Astrocyte (in vitro differentiated cells and primary cell): ENCODE measurements at places on chromosomes 2 and 18.
A peak's percentile ranks its signal among the peaks of the same experiment; 100 is the strongest.

DNA sequence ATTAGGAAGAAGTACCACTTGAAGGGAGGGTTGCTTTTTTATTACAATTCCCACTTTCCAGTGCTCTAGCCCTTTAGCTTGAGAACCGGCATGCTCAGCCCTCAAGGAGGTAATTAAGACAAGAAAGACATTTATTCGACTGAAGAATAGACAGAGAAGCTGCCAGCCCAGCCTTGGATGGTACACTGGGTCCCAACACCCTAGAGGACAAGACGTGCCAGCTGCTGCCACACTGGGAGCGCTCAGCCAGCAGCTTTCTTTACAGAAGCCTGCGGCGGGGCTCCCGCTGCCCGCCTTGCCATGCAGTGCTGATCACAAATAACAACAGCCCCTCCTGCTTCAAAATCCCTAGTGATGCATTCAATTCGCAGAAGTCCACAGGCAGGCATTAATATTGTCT lies 746.3 kb upstream of the RAB6C start:
- DNase-seq, result no peak

- DNase-seq, result no peak
These were observed 9.0 kb downstream of the UGP2 start for GRCh38 chr2:63850649-63851048.

DNA sequence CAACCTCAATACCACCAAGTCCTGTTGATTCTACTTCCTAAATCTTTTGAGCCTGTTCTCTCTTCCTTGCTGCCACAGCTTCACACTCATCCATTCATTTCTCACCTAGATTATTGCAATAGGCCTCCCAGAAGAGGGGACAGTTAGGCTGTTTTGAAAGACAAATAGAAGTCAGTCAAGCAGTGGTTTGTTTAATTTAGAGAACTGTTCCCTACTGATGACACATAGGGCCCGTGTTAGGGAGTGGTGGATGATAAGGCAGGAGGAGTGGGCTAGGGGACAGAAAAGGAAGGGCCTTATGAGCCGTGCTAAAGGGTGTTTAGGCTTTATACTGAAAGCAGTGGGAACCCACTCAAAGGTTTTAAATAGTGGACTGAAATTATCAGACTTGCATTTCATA lies 59.6 kb upstream of the ZFP36L2 start:
- no peak for DNase-seq

DNA sequence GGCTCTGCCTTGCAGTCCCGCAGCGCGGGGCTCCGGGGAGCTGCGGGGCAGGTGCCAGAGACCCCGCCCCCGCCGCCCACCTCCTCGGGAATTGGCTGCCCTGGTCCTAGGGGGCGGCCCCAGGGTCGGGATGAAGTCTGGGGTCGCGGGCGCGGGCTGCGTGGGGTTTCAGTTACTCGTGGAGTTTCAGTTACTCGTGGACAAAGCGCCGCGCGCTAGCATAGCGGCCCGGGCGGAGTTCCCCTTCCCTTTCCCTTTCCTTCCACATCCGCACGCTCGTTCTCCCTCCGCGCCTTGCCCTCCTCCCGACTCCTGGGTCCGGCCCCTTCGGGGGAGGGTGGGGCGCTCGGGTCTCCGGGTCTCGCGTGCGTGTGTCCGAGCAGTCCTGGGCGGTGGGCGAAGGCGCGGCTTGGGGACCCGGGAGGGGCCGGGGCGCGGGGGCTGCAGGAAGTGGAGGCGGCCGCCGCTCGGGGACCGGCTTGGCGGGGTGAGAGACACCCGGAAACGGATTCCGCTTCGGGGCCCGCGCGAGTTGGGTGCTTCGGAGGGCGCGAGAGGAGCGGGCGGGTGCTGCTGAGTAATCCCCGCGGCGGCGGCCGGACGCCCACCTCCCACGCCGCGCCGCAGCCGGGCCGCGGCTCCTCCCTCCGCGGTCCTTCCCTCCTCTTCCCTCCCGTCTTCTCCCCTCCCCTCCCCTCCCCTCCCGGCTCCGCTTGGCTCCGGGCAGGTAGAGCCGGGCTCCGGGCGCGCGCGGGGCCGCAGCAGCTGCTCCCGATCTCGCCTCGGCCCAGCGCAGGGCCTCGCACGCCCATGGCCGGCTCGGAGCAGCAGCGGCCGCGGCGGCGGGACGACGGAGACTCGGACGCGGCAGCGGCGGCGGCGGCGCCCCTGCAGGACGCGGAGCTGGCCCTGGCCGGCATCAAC lies at the start of gene TTC39C:
TSS of gene TTC39C (plus strand) at position 693 of the 924 bp plus-strand sequence. CDS start at position 811, 118 bp downstream.
- peak; percentile 69 for DNase-seq

- DNase-seq, result no peak
These were observed 59.0 kb downstream of the RASGRP3 start for GRCh38 chr2:33535421-33535820.

DNA sequence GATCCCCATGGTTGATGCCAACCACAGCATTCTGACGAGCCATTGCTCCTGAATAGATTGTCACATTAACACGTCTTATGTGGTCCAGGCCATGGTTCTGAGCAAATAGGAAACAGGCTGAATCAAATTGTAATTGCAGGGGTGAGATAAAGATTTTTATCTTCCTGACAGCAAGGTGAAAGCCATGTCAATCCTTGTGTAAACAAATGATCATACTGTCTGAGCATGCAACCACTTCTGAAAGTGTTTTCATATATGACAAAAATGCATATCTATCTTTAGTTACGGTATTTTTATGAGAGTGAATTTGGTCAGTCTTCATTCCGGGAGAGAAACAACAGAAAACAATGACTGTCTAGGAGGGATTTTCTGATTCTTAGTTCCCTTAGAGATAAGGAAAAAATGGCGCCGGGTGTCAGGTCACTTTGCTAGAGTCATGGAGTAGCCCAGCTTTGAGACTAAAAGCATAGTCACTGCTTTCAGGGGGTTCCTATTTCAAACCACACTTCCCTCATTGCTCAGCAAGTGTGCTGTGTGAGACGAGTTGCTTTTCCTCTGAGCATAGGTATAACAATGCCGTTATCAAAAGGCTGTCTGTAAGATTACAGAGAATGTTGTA lies 958.9 kb downstream of the DCDC2C start:
- DNase-seq, result no peak

DNA sequence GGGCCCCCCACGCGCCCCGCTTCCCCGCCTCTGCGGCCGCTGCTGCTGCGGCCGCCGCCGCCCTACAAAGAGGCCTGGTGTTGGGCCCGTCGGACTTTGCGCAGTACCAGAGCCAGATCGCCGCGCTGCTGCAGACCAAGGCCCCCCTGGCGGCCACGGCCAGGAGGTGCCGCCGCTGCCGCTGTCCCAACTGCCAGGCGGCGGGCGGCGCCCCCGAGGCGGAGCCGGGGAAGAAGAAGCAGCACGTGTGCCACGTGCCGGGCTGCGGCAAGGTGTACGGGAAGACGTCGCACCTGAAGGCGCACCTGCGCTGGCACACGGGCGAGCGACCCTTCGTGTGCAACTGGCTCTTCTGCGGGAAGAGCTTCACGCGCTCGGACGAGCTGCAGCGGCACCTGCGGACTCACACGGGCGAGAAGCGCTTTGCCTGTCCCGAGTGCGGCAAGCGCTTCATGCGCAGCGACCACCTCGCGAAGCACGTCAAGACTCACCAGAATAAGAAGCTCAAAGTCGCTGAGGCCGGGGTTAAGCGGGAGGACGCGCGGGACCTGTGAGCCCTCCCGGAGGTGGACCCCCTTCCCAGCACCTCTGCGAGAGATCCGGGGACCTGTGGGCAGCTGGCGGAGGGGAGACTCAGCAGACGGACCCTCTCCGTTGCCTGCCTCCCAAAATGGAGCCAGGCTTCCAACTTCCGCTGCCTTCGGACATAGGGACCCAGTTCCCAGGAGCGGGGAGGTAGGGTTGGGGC lies 1.9 kb downstream of the SP5 start:
- no peak for DNase-seq

DNA sequence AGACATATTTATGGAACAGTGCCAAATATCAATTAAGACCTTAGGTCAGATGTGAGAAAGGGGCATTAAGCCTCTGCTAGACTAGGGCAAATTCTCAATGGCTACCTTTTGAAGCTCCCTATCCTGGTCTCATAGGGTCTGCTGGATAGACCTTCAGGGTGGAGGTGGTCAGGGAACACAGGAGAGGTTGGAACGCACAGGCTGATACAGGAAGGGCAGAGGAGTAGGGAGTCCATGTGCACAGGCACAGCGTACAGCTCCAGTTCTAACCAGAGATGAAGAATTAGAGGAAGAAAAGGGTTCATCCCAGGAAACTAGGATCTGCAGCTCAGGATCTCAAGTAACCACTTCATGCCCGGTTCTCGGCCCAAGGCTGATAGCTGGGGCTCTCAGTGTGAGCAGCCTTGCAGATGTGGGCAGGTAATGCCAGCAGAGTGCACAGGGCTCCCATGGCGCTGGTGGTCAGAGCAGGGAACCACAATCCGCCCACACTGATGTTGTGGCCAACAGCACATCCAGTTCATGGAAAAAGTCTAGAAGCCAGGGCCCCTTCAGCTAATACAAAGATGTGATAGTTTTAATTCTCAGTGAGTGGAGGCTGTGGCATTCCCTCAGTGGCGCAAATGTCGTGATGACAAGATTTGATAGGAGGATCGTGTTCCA lies 3.4 kb upstream of the EVA1A start:
- peak; percentile 36 for DNase-seq

DNA sequence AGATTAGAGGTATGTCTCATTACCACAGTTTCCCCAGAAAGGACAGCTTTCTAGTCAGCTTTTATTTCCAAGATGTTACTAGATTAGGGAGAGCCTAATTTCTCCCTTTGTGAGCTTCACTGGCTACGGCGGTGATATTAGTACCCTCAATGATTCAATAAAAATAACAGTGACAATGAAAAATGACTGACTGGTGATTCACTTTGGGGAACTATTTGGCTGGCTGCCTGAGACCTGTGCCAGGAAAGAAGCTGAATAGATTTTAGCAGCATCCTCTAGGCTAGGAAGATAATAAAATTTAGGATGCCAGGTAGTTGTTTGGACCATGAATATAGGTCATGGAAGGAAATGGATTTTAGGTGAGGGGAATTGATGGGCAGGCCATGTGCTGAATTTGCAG lies 178.7 kb downstream of the FMNL2 start:
- peak; percentile 71 for DNase-seq

GRCh38 chr2:152406119-152406835 lies 71.3 kb downstream of the FMNL2 start:
- DNase-seq, result no peak

GRCh38 chr18:43571078-43571689 lies 293.9 kb upstream of the SYT4 start:
- peak; percentile 7 for DNase-seq

GRCh38 chr2:54673501-54673998 lies 49.9 kb upstream of the EML6 start:
- DNase-seq, result no peak

DNA sequence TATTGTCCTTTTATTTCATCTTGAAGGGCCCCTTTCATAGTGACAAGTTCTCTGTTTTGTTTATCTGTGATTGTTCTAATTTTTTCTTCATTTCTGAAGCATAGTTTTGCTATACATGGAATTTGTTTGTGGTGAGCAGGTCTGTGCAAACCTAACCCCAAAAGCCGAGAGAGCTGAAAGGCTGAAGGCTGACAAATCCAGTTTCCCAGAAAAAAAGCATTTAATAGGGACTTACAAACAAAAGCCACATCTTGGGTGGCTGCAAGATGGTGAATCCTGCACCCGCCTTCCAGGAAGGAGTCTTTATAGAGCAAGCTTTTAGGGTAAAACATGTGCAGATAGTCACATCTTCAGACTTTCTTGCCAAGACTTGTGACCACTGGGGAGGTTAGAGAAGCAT lies 473.4 kb upstream of the TRIB2 start:
- DNase-seq, result no peak

GRCh38 chr2:145350011-145350410 lies 830.1 kb upstream of the ZEB2 start:
- peak; percentile 80 for DNase-seq

GRCh38 chr2:130972410-130972809 lies 120.8 kb downstream of the FAM168B start:
- peak; percentile 54 for DNase-seq

DNA sequence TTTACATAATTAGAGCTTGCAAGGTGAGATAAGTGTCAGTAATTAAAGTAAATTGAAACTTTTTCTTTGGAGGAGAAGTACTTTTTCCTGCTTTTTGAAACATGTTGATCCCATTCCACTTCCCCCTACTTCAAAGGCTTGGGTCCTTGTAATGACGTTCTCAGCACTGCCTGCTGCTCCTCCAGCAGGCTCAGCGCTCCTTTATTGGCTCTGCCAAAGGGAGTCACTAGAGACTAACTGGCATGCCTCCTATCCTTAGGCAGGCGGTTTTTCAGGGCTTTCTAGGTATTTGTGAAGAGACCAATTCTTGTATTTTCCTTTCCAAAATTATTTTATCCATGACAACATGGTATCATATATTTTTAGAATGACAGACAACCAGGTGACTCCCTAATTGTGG lies 43.9 kb upstream of the ACADL start:
- no peak for DNase-seq

GRCh38 chr2:63738019-63738418 lies 103.7 kb upstream of the UGP2 start:
- DNase-seq, result peak; percentile 10

GRCh38 chr2:201420442-201421113 lies 30.7 kb downstream of the TRAK2 start:
- peak; percentile 83 for DNase-seq

DNA sequence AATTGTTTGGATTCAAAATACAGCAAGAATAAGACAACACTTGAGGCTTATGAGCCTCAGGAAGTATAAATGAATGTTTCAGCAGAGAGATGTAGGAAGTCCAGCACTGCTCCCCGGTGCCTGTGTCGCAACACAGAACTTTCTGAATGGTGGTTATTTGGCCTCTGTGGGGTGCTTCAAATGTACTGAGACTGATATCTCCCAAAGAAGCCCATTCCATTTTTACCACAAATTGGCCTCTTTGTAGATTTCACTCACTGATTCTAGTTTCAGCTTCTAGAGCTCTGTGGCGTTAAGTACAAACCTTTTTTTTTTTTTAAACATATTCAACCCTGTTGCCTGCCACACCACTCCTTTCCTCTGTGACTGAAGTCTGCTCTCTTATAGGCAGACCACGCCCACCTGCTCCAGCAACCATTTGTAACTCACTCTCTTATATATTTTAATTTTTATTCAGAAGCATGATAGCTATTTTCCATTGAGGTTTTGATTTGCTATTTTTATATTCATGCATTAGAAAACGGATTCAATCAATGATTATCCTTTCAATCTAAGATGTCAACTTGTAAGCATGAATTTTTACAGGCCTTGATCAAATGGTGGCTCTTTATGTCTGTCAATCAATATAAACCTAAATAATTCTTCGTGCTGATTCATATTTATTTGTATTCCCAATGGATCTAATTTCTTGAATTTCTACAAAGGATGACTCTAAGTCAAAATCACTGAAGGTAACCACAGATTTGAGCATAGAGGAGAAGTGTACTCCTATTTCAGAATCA lies 277.1 kb upstream of the CCDC68 start:
- peak; percentile 55 for DNase-seq

- DNase-seq, result no peak
These were observed 13.0 kb upstream of the ADNP2 start for GRCh38 chr18:80096032-80096565.

GRCh38 chr2:168375195-168375798 lies 80.8 kb upstream of the CERS6 start:
- no peak for DNase-seq
